ENCODE measurements at places on chromosomes 3 and 15.

DNA sequence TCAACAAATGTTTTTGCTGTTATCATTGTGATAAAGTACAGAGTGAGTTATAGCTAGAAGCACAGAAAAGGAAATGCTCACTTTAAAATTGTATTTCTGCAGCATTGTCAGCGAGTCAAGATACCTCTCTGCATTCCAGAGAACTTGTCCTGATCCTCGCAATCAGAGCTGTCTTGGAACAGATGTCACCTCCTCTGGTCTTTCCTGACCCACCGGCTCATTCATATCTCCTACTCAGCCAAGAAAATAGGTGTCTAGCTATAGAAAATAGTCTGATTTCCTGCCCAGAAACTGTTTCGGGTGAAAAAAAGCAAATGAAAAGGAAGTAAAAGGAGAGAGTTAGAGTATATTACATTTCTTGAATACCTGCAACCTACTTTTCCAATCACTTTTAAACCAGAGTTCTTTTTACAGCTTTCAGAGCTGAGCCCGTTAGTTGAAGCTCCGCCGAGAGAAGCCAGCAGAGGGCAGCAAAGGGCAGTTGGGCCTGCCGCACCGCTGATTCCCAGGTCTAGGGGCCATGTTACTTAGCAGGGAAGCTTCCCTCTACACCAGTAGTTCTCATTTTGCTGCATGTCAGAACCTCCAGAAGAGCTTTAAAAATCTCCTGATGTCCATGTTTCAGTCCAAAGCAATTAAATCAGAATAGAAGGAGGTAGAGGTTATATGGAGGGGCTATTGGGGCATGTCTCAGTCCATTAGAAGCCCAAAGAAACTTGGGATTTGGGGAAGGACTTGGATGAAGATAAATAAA lies 185.7 kb upstream of the THRB start:
- no peak for DNase-seq

- DNase-seq, result no peak
Measured at GRCh38 chr3:1943395-1944118, 155.1 kb upstream of the CNTN4 start.

DNA sequence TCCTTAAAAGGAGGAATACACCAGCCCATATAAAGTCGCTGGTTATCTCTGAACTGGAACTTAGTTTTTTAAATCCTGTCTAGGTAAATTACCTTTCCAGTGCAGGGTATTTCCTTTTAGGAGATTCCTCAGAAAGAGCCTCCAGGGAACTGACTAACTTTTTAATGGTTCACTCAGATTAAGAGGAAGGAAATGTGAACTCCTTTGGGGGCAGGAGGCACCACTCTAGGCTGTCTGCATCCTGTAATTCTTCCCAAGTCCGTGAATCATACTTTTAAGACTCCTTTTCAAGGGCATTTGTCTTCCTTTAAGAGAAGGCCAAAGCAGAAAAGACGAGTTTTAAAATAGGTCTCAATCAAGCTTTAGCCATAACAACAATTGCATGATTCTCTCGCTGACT lies 871.2 kb upstream of the NR2F2 start:
- DNase-seq, result no peak

GRCh38 chr15:101083336-101084045 lies 164.3 kb downstream of the LRRK1 start:
- no peak for DNase-seq

DNA sequence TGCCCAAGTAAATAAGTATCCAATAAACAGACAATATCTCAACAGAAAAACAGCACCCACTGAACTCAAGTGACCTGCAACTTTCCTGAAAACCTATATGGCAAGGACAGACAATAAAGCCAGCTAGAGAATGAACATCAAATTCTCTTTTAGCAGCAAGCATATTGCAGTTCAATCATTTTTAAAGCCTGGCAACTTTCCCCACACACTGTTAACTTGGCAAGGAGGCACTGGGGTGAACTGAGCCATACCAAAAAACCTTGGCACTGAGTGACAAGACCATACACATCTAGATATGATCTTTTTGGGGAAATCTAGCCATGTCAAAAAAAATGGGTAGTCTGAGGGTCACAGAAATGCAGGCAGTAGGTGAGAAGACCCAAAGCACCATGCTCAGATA lies 174.6 kb downstream of the STT3B start:
- DNase-seq, result no peak

DNA sequence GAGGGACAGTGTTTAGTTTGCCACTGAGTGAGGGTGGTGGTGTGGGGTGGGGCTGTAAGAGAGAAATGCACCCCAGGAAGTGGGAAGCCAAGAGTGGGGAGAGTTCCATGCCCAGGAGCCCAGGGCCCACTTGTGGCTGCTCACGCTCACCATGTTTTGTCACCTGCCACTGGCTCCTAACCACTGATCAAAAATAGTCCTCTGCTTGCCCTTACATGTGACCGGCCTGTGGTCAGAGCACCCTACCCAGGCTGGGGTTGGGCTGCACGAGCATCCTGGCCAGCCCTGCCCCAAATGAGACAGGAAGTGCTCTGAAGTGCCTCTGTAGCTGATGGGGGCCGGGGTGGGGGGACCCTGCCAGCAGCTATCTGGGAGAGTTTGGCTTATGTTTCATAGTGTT lies 216.3 kb downstream of the RPLP1 start:
- DNase-seq, result no peak

GRCh38 chr3:120203016-120203415 lies 82.0 kb downstream of the GPR156 start:
- no peak for DNase-seq

GRCh38 chr15:56440214-56440770 lies 24.6 kb downstream of the MNS1 start:
- DNase-seq, result no peak

DNA sequence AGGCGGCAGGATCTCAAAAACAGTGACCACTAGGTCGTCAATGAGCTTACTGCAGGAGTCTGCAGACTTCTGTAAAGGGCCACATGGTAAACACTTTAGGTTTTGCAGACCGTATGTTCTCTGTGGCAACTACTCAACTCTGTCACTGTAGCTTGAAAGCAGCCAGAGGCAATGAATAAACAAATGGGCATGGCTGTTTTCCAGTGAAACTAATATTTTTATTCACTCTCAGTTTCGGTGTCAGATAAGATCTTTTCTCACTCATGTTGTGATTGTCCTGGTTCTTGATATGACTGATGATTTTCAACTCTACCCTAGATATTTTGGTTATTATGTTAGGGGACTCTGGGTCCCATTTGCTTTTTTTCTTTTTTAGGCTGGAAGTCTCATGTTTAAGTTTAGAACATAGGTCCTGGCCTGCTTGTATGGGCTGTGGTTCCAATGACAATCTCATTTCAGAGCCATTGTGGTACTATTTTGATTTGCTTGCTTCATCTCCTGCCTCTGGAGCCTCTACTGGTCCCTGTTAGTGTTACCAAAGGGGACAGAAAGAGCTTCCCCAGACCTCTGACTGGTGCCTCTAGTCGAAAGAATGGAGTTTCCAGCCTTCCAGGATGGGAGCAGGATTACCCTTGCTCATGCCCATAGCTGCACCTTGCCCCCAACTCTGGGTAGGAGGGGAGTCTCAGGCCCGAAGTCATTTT lies 222.0 kb downstream of the STT3B start:
- DNase-seq, result no peak

GRCh38 chr15:90322538-90322937 lies 29.5 kb upstream of the ZNF774 start:
- DNase-seq, result no peak

DNA sequence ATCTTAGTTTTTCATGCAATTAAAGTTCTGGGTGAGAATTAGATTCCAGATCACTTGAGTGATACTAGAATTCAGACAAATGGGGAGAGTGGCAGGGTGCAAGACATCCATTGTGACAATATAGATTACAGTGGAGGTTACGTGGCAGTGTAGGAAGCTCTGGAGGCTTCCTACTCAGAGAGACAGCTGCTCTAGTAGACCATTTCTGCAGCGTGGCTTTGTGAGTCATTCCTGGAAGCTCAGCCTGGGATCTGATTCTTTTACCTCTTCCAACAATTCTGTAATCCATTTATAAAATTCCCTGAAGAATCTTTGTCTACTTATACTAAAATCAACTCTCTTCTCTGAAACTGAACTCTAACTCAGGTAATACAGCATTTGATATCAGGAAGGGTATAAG lies 90.4 kb upstream of the ASB14 start:
- no peak for DNase-seq

DNA sequence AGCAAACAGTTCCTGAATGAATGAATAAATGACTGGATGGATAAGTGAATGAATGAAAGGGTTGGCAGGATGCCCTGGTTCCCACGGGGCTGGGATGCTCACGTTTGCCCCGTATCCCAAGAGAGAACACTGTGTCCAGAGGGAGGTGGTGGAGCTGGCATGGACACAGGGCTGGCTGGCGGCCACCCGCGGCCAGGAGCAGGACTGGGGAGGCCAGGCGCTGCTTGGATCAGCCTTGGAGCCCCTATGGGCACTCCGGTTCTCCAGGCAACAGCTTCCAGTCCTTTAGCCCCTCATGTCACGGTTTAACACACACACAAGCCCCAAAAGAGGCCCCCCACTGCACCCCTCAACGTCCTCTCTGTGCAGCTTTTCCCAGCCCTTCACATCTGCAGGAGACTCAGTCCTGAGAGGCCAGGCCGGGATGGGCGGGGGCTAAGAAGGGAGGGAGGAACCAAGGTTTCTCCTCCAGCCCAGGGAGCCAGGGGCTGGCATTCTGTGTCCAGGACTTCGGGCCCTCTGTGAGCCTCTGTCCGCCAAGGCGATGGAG lies 86.0 kb upstream of the ALDH1L1 start:
- no peak for DNase-seq

DNA sequence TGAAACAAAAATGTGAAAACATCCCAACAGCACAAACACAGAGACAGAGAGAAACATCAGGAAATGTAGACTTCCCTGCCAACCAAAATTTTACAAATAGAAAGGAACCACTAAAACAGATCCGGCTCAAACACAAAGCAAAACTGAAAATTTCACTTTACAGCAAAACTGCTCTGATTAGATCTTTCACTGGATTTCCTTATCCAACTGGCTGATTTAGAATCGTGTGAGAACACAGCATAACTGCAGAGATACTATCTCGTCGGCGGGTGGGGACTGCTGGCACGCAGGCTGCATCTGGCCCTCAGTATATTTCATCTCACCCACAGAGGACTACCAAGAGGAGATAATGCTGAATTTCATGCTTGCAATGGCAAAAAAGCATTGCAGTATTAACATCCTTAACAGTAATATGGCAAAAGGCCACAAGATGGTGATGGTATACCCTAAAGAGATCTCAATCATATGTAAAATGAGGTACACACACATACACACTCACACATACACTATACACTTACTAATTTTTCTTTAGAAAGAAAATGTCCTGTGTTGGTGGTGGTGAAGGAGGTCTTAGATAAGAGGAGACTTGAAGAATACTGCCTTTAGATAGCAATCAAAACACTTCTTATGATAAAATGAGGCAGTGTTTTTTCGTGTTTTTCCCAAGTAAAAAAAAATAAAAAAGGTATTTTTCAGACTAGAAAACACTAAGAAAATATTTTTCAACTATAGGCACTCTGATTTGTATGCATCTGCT lies 10.6 kb upstream of the LEO1 start:
- no peak for DNase-seq

- DNase-seq, result no peak
Measured at GRCh38 chr15:26893351-26894065, 26.6 kb downstream of the GABRA5 start.

- no peak for DNase-seq
Measured at GRCh38 chr3:175890066-175890465, 1030.9 kb downstream of the NAALADL2 start.

GRCh38 chr3:7630925-7631324 lies 770.0 kb downstream of the GRM7 start:
- DNase-seq, result no peak

- no peak for DNase-seq
Measured at GRCh38 chr15:57662091-57662744, 44.3 kb upstream of the POLR2M start.

DNA sequence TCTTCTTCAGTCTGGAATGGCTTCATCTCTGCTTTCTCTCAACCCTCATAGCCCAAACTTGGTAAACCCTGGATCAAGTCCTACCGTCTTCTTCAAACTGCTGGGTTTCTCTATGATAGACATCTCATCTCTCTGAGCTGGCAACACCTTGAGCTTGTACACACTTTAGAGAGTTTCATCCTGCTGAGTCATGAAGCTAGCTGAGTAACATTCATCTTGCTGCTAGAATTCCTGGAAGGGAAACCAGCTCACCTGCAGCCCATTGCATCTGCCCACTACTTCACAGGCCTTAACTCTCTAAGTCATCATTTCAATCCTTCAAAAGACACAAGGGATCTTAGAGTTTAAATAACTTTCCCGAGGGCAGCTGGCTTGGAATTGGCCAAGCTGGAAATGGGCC lies 175.5 kb upstream of the RORA start:
- no peak for DNase-seq

GRCh38 chr3:54874816-54875556 lies 52.9 kb downstream of the LRTM1 start:
- no peak for DNase-seq

DNA sequence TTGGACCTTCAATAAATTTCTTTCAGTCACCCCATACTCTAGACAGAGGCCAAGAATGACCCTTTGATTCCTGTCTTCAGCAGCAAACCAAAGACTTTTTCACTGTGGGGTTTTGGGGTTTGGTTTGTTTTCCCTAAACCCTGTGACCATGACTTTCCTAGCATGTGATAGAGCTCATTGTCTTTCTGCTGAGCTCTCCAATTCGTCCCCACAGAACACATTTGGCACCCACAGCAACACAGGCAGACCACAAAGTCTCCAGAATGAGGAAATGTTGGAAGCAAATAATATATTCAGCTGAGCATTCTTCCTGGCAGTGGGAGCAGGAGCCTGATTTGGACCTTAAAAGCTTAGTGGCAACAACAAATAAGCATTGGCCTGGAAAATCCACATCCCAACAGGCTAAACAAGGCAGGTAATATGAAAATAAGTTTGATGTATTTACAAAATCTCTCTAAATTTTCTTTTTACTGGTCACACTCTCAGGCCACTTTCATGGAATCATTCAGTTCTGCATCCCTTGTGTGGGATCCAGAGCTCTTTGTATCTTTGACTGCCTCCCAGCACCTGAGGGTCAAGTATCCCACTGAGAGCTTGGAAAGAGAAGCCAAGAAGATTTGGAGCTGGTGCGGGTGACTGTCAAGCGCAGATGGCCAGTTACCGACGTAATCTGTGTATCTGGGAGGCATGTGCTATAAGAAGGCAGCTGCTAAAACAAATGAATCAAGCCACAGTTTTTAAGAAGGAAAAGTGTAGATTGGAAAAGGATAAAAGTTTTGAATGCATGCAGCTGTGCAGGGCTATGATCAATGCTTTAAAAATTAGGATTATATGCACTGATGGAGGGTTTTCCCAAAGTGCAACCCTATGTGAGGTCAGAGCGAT lies 36.5 kb upstream of the CPB1 start:
- DNase-seq, result no peak

GRCh38 chr15:59039225-59039624 lies 51.8 kb downstream of the RNF111 start:
- no peak for DNase-seq

DNA sequence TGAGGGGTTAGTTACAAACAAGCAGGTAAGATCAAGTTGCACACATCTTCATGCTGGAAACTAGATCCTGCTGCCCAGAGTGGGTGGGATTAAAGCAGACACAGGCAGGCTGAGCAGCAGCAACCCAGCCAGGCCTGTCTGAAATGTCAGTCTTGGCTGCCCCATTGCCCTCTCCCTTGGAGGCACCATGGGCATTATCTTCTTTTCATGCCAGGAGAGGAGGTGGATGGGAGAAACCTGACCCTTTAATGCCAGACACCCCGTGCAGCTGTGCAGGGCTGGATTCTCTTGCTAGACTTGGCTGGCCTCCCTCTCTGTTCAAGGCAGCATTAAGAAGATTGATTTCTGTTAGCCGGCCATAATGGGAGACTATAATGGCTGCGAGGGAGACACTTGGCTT lies 23.0 kb upstream of the EPHB1 start:
- no peak for DNase-seq

All from cortex of kidney (tissue), 1 donor.